CD4-positive, alpha-beta T cell treated with Interferon gamma for 1 hour (primary cell): ENCODE measurements at places on chromosomes 1 and 21.
A peak's percentile ranks its signal among the peaks of the same experiment; 100 is the strongest.

- DNase-seq = no peak
Observed at GRCh38 chr21:29091033-29091432, 17.6 kb upstream of the CCT8 start.

DNA sequence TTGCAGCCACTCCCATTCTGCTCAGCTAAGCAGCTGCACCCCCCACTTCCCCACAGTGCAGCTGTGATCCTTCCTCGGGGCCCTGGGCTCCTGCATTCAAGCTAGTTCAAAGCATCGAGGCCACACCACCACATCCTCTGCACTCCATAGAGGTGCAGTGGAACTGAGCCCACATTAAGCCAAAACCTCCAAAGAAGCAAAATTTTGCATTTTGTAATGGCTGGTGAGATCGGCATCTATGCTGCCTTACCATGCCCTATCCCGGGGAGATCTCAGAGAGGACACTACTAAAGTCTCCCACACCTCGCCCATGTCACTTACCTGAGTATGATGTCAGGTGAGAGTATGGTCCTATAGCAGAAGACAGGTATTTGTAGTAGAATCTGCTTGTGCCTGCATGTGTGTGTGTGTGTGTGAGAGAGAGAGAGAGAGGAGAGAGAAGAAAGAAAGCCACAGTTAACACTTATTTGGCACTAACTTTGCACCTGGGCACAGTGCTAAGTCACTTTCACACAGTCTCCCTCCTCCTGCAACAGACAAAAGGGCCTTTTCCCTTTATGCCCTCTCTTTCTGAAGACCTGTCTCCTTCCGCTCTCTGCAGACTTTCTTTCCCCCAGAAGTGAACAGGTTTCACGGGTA is 89.8 kb downstream of the KIF14 start:
- DNase-seq = peak; percentile 34

DNA sequence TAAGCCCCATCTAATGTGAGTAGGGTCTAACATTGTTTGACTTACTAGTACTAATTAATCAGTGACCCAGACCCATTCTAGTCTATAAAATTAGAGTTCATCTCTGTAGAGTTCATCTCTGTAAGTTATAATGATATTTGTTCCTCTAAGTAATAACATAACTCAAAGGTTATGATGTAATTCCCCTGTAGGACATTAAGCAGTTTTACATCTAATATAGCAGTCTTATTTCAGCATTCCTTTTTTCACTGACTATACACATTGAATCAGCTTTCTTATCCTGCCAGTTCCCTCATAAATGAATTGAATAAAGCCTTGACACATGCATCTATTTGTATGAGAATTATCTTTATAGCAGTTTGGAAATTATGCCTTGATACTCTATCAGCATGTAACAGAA is 90.9 kb downstream of the SH3GLB1 start:
- no peak for DNase-seq

DNA sequence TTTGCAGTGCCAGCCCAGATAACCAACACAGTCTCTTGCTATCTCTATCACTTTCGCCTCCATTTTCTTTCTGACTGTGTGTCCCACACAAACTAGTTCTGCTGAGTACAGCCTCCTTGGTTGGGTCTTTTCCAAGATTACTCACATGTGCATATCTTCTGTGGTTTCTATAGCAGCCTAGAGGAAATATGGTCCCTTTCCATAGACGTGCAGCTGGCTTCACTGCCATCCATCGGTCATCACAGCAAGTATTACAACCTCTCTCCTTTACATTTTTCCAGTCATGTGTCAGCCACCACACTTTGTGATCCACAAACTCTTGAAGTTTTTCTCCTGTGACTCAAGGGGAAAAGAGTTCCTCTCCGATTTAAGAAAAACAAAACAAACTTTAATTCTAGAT is 893.4 kb upstream of the ADGRL4 start:
- DNase-seq = no peak

GRCh38 chr21:42988236-42988965 is 14.0 kb downstream of the PKNOX1 start:
- DNase-seq = no peak

- DNase-seq = no peak
Observed at GRCh38 chr1:40983286-40983685, 3.8 kb downstream of the CTPS1 start.

- DNase-seq = no peak
Observed at GRCh38 chr1:203126866-203127665, 460 bp upstream of the ADORA1 start.

GRCh38 chr1:219163401-219163954 is 10.2 kb upstream of the LYPLAL1 start:
- no peak for DNase-seq

DNA sequence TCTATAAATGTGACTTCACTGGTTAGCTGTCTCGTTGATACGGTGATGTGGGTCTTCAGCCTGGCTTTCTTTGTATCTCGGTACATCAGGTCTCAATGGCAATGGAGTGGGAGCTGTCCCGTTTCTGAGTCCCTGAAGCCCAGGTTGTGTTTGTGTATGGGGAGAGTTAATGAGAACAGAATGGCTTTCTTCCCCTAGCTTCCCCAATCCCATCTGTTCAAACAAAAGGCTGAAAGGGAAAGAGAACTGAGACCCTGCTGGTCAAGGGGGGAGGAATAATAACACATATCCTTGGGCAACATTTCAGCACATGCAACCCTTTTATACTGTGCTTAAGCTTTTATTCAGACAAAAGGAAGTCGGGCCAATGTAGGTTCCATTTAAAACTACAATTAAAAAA is 28.4 kb upstream of the CASQ2 start:
- DNase-seq = no peak
